Heart left ventricle (tissue), 16 donors: ENCODE measurements at places on chromosomes 4 and X. TPM values are rescaled to one million over a fixed set of nuclear protein-coding genes. Genes with fewer than 3 reads are reported as not detected.

- DNase-seq = no peak
Observed at GRCh38 chr4:93719552-93719951, 109.0 kb upstream of the ATOH1 start.

- no peak for DNase-seq
Observed at GRCh38 chr4:93646233-93646930, 182.2 kb upstream of the ATOH1 start.

DNA sequence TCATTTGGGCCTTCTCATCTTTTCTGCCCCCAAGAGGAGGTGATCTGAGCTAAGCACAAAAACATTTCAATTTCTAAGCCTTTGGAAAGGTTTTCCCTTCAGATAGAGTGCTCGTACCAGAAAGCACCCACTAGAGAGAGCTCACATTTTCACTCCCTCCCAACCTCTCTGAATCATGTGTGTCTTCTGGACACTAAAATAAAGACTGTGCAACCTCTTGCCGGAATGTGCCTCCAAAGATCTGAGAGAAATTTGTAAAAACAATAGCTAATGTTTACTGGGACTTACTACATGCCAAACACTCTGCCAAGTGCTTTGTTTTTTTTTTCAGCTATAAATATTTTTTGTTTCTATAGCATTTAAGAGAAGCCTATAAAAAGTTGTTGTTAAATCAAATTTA, 120.6 kb upstream of the LNX1 start:
- no peak for DNase-seq

The MAGEB6B gene
- not detected for total RNA-seq

The DCHS2 gene
- 0.10 TPM for total RNA-seq

The CLIC2 gene
- 7.2 TPM for total RNA-seq

The HPGDS gene
- total RNA-seq = 0.38 TPM

The JADE3 gene
- 5.8 TPM for total RNA-seq

The STK32B gene
- 0.32 TPM for total RNA-seq

The EFNB1 gene
- 18.5 TPM for total RNA-seq

The MSANTD1 gene
- total RNA-seq = 0.93 TPM
